Cerebellum (tissue), 4 donors: ENCODE measurements at places on chromosomes 11 and 22. TPM values are rescaled to one million over a fixed set of nuclear protein-coding genes. Genes with fewer than 3 reads are reported as not detected.

GRCh38 chr22:43365715-43366440 lies 22.7 kb upstream of the SCUBE1 start:
- no peak for DNase-seq

DNA sequence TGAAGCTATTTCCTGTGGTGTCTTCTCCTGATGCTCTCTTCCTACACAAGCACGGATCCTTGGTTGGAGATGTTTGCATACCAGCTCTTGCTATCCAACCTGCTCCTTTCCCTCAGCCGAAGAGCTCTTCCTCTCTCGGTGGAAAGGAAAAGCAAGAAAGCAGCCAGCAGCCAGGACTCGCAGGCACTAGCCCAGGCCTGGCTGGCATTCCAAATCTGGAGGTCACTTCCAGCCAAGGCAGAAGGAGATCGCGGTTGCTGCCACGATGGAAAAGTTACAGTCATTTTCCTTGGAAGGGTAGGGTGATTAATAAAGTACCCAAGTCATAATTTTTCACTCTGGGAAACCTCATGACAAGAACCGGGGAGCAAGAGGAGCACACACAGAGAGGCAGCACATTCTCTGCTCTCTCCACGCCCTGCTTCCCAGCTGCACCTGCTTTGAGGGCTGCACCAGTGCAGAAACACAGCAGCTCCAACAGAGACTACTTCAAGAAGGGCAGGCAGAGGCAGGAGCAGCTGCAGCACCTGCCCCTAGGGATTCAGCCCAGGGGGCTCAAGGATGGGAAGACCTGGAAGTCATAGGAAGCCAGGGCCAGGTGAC lies 399.3 kb downstream of the CADM1 start:
- peak; percentile 12 for DNase-seq

DNA sequence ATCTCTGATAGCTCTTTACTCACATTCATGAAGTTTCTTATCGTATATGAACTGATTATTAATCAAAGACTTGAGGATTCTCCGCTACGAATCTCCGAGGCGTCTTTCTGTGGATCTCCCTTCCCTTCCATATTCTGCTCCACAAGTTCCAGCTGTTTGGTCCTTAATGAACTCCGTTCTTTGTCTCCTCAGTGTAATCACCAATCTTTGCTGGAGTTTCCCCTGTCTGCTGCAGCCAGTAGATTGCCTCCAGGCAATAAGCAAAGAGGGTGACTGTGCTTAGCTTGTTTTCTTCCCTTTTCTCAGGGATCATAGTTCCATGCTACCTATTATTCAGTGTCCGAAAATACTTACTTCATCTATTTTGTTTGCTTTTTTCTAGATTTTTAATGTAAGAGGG lies 169.6 kb upstream of the FOLH1 start:
- no peak for DNase-seq

DNA sequence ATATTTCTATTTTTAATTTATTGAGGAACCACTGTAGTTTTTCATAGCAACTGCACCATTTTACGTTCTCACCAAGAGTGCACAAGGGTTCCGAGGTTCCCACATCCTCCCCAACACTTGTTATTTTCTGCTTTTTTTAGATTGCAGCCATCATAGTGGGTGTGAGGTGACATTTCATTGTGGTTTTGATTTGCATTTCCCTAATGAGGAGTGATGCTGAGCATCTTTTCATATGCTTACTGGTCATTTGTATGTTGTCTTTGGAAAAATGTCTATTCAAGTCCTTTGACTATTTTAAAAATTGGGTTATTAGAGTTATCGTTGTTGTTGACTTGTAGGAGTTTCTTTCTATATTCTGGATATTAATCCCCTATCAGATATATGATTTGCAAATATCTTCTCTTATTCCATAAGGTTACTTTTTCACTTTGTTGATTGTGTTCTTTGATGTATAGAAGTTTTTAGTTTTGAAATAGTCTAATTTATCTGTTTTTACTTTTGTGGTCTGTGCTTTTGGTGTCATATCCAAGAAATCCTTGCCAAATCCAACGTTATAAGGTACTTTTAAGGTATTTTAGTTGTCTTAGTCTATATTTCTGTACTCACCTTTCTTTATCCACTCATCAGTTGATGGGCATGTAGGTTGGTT lies 9.0 kb downstream of the NEAT1 start:
- DNase-seq, result no peak

DNA sequence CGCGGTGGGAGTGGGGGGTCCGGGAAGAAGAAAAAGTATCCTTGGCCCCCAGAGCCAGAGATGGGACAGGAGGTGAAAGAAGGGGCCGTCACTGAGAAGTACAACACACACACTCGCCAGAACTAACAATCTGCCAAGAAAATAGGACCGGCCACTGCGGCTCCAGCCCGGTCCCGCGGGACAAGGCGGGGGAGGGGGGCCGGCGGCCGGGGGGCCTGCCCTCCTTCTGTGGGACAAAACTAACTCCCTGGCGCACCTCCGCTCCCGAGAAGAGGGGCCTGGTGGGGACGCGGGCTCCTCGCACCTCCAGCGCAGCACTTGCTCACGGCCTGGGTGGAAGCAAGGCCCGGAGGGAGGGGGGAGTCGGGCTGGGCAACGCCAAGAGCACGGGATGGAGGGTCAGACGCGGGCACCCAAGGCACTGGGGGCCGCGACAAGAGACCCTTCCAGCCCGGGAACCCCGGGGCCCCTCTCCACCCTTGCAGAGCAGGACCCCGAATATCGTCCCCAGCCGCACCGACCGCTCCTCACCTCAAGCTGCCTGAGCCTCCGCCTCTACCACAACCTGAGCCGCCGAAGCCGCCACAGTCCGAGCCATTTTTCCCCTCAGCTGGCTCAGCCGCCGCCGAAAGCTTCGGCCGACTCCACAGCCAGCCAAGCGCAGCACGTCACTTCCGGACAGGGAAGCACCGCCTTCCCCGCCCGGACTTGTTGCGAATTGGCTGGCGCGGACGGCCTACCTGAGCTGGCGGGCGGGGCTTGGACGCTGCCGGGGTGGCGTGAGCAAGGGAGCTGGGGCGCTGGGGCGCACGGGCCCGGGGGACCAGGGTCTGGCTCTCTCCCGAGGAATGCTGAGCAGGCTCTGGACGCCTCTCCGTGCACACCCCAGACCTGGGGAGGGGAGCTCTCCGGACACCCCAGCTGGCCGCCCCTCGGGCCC lies at the start of gene PIK3C2A:
PIK3C2A (minus strand) TSS at position 670 of the 940 bp plus-strand sequence. CDS start 38,245 bp downstream, outside the sequence.
- peak; percentile 97 for DNase-seq

GRCh38 chr11:59216641-59217564 lies 4.2 kb upstream of the MPEG1 start:
- no peak for DNase-seq

- no peak for DNase-seq
Measured at GRCh38 chr11:35639591-35640179, 21.4 kb downstream of the FJX1 start.

- no peak for DNase-seq
Measured at GRCh38 chr11:62961017-62961570, 23.7 kb downstream of the SLC22A6 start.

DNA sequence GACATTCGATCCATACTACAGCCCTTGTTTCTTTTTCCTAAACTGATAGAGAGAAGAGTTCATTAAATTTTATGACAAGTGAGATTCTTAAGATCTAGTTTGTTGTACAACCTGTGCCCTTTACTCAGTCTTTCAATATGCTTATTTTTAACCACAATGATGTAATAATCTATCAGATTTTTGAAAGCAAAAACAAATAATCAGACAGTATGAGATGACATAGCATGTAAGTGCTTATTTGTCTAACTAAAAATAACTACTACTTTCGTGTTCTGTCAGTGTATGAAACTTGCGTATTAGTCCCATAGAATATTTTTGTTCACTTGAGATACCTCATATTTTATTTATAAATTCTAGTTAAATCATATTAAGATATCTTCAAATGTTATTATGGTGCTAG lies 33.2 kb downstream of the RAB39A start:
- DNase-seq, result no peak

- peak; percentile 59 for DNase-seq
Measured at GRCh38 chr22:38033522-38034277, 23.5 kb upstream of the PICK1 start.

DNA sequence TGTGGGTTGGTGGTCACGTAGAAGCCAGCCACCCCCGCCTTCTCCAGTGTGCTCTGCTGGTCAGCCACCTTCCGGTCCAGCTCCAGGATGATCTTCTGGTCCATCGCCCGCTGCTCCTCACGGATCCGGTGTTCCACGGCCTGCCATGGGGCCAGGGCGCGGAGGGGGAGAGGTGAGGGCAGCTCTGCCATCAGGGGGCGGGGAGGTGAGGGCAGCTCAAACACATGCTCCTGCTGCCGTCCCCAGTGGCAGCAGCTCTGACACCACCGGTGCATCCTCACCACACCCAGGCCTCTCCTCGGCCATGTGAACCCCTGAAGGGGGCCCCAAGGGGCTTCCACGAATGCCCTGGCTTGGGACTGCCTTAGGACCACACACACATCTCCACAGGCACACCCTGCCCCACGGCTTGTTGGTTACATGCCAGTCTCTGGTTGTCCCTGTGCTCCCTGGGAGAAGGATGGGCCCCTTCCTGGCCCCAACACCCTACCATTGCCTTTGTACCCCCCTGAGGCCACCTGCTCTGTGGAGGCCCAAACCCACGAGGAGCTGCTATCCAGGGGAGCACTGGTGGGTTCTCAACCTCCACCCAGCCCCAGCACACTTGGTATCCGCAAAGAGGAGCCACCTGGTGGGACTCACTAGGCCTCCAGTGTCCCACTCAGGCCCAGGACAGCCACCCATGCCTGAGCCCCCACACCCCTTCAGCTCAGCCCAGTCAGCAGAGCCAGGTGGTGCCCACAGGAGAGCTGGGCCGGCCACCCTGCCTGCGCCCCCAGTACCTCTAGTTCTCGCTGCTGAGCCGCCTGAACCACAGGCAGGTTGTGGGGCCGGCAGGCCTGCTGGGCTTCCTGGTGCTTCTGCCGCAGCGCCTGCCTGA lies 4.3 kb downstream of the DGCR6L start:
- DNase-seq, result no peak

- DNase-seq, result no peak
Measured at GRCh38 chr11:1353383-1354124, 36.2 kb upstream of the BRSK2 start.

- DNase-seq, result no peak
Measured at GRCh38 chr11:44593251-44593650, 27.8 kb downstream of the CD82 start.

DNA sequence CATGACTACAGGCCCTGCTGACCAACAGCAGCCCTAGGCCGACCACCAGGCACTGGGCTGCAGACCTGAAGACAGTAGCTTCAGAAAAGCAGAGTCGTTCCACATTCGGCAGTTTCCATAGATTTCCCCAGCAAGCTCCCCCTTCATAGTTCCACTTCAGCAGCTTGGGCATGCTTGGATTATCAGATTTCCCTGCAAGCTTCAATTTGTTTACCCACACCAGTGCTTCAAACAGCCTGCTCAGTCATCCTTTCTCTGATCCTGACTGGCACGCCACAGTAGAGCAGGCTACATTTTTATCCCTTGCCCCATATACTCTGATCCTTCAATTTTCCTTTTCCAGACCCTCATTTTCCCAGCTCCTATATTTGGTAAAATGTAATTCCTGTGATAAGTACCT lies 51.1 kb upstream of the CFAP300 start:
- DNase-seq, result no peak

GRCh38 chr22:42283278-42284201 lies 13.1 kb upstream of the TCF20 start:
- no peak for DNase-seq

- no peak for DNase-seq
Measured at GRCh38 chr22:46777609-46777970, 15.1 kb downstream of the TBC1D22A start.

DNA sequence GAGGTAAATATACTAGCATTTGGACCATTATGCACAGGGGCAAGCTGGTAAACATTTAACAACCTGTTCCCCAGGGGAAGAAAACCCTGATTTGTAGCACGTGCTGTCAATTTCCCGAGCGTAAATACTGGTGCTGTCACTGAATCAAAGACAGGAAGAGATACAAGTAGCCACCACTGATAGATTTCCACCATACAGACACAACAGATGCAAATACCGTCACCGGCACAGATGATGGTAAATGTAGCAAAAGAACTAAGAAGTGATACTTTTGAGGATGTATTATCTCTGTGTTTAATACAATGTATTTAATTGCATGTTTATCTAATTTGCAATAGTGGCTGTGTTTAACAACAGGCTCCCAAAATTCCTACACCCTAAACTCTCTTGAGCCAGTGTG lies 39.6 kb downstream of the SHISAL1 start:
- DNase-seq, result no peak

DNA sequence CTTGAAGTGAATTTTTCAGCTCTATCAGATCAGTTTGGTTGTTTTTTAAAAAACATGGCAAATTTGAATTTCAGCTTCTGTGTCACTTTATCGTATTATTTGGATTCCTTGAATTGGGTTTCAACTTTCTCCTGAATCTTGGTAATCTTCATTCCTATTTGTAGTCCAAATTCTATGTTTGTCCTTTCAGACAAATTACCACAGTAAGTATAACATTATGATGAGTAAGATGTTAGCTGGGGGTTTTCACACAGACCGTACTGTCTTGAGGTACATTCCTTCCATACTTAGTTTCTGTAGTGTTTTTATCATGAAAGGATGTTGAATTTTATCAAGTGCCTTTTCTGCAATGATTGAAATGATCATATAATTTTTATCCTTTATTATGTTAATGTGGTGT lies 28.0 kb downstream of the OR5B17 start:
- DNase-seq, result no peak

- no peak for DNase-seq
Measured at GRCh38 chr11:57303280-57303989, 21.3 kb downstream of the TNKS1BP1 start.

DNA sequence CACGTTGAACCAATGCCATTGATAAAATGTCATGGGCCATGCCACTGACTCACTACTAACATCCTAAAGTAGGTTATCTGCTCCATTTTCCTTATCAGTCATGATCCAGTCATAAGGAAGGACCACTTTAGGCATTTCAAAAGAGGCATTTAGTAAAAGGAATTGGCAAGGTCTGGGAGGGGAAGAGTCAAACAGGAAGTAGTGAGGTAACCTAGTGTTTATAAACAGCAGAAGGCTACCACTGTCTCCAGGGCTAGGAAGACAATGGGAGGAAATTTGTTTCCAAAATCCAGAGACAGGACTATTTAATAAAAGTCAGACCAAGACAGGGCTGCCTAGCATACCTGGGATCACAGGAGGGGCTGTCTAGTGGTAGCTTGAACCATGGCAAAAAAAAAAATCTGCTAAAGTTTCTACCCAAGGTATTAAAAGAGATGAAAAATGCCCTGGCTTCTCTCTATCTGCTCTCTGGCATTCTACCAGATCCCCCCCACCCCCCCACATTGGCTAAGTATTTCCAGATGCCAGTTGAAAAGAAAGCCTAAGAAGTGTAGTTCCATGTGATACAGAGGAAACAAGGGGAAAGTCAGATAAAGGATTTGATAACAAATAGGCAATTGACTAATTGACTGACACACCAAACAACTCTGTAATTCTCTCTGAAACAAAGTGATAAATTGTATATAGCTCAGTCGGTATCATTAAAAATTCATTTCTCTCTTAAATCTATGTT lies 50.4 kb upstream of the C11orf87 start:
- DNase-seq, result no peak

The GPR83 gene
- 3.6 TPM for total RNA-seq

The SMIM35 gene
- total RNA-seq, result not detected

The YPEL1 gene
- total RNA-seq, result 38.7 TPM

The DBX1 gene
- not detected for total RNA-seq

The UBQLNL gene
- 0.36 TPM for total RNA-seq

The PRSS23 gene
- total RNA-seq, result 7.3 TPM
